H1 (cell line): ENCODE measurements at places on chromosomes 1 and 21. TPM values are rescaled to one million over a fixed set of nuclear protein-coding genes. Genes with fewer than 3 reads are reported as not detected.
A peak's percentile ranks its signal among the peaks of the same experiment; 100 is the strongest.

TTC22 gene
- 1.1 and 1.6 TPM in 2 replicates for total RNA-seq

C1orf94 gene
- total RNA-seq, result 4.8 and 5.8 TPM in 2 replicates

RHBG gene
- 2.2 and 2.6 TPM in 2 replicates for total RNA-seq

TRIM67 gene
- not detected in 2 replicates for total RNA-seq

LAMC2 gene
- 12.9 and 13.0 TPM in 2 replicates for total RNA-seq

UBIAD1 gene
- 22.7 and 23.4 TPM in 2 replicates for total RNA-seq

NPPA gene
- not detected in 2 replicates for total RNA-seq

DNA sequence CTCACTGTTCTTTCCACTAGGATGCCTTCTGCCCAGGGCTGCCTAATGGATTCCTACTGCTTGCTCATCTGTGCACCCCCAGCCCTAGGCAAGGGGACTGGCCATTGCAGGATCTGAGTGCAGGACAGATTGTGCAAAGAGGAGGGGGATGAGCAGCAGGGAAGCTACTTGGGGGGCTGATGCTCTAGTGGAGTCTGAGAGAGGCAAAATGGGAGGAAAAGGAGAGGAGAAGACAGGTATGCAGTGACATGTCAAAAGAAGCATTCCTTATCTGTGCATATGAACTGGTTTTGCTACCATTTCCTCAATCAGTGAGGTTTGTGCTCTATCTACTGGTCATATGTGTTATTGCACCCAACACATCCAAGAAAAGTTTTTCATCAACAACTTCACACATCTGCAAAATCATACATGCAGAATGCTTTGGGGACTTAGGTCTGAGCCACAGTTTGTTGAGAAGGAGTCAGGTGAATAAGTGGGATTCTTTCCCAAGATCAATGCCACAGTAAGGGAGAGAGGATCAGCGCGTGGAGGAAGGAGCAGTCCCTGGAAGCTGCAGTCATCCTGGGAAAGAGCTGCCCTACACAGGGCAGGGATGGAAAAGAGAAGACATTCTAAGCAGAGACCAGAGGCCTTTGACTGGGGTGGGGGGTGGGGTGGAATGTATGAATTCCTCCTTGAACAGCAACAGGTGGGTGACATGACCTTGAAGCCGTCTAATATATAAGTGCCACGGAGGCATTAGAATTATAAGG is 14.4 kb downstream of the SLC5A9 start:
- no peak overlapping the region for H3K27ac ChIP-seq
- DNase-seq, result peak; percentile 52
- H3K4me3 ChIP-seq, result no peak overlapping the region
- H3K27me3 ChIP-seq, result no peaks in the 10 kb centered on the region
- H3K4me1 ChIP-seq, result no peaks in the 10 kb centered on the region

- 0 out of 2 replicates have a peak, but pooled peaks cover 3% of the 10 kb centered on the region for H3K27me3 ChIP-seq
- H3K27ac ChIP-seq, result no peak overlapping the region
- peaks cover 2% of the 10 kb centered on the region for H3K4me1 ChIP-seq
- H3K36me3 ChIP-seq, result no peaks in the 10 kb centered on the region
- no peak for DNase-seq
Measured at GRCh38 chr1:200291106-200291505, 118.7 kb downstream of the ZNF281 start.

GRCh38 chr1:11158291-11158690 is 30.9 kb upstream of the ANGPTL7 start:
- H3K36me3 ChIP-seq, result peaks cover 2% of the 10 kb centered on the region; the same call in 1 of the 2 replicates
- H3K27ac ChIP-seq, result no peak overlapping the region
- DNase-seq, result no peak
- no peaks in the 10 kb centered on the region for H3K27me3 ChIP-seq
- H3K4me3 ChIP-seq, result no peak overlapping the region

DNA sequence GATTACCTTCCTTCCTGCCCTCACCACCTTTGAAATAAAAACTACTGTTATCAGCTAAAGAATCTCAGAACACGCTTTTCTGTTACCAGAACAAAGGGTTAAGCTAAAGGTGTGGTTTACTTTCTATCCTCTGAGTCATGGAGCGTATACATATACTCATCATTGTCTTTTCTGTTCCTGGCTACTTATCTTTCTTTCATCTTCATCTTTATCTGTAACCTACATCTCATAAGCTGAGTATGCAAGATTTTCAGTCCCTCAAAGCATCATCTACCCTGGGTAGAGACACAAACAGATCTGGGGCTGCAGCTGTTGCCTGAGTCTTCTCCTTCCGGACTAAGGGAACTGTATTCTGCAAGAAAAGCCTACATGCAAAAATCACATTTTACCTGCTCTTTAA is 75.6 kb downstream of the LMO4 start:
- no peak overlapping the region for H3K4me3 ChIP-seq
- no peaks in the 10 kb centered on the region for H3K4me1 ChIP-seq
- H3K27ac ChIP-seq, result no peak overlapping the region
- no peaks in the 10 kb centered on the region for H3K36me3 ChIP-seq

DNA sequence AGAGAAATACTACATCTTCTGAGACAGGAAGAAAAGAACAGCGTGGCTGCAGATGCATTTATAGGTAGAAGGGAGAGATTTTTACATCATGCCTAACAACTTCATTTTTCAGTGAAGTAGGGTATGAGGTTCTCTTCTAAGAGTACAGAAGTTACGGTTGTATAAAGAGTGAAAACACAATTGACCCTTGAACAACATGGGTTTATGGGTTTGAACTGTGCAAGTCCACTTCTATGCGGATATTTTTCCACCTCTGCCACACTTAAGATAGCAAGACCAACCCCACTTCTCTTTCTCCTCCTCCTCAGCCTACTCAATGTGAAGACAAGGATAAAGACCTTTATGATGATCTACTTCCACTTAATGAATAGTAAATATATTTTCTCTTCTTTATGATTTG is 64.5 kb downstream of the RPAP2 start:
- H3K4me1 ChIP-seq, result no peaks in the 10 kb centered on the region
- H3K27me3 ChIP-seq, result no peaks in the 10 kb centered on the region
- no peaks in the 10 kb centered on the region for H3K36me3 ChIP-seq
- no peak overlapping the region for H3K27ac ChIP-seq

DNA sequence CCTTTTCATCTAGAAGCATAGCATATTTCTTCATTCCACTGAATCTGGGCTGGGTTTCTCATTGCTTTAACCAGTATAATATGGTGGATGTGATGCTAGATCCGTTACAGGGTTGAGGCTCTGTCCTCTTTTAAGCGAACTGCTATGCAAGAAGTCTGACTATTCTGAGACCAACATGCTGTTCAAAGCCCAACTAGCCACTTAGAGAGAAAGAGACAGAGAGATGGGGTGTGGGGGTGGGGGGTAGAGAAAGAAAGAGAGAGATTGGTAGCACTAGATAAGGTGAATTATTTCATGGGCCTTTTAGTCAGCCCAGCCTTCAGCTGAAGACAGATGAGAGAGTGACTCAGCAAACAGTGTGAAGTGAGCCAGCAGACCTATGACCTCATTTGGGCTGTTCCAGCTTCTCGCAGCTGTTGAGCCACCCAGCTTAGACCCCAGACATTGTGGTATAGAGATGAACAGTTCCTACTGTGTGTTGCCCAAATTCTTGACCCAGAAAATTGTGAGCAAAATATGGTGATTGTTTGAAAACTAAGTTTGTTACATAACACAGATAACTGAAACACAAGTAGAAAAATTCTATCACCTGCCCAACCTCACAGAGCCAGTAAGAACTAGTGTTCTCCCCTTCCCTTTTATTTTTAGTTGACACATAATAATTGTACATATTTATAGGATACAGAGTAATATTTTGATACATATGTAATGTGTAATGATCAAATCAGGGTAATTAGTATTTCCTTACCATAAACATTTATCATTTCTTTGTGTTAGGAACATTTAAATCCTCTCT is 40.7 kb upstream of the PRKACB start:
- no peak overlapping the region for H3K27ac ChIP-seq
- no peak for DNase-seq
- H3K27me3 ChIP-seq, result no peaks in the 10 kb centered on the region
- H3K4me3 ChIP-seq, result no peak overlapping the region
- no peaks in the 10 kb centered on the region for H3K36me3 ChIP-seq
- H3K4me1 ChIP-seq, result no peaks in the 10 kb centered on the region

DNA sequence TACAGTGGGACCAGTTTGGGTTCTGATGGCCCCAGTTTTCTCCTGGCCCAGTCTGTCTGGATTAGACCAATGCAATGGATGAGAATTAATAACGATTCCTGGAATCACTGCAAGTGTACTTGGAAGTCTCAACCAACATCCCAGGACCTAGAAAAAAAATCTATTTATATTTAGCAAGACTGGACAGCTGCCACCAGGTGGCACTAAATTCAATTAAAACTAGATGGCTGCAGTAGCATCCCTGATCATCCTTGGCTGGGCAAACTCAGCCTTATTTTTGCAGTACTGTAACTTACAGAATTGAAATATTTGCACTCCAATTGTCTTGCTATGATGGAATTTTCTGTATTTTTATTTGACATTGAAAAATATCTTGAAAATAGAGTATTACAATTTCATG is 165.7 kb downstream of the NCAM2 start:
- H3K27ac ChIP-seq, result no peak overlapping the region
- H3K4me3 ChIP-seq, result no peak overlapping the region
- no peak for DNase-seq
- no peaks in the 10 kb centered on the region for H3K4me1 ChIP-seq
- no peaks in the 10 kb centered on the region for H3K36me3 ChIP-seq
- H3K27me3 ChIP-seq, result no peaks in the 10 kb centered on the region

DNA sequence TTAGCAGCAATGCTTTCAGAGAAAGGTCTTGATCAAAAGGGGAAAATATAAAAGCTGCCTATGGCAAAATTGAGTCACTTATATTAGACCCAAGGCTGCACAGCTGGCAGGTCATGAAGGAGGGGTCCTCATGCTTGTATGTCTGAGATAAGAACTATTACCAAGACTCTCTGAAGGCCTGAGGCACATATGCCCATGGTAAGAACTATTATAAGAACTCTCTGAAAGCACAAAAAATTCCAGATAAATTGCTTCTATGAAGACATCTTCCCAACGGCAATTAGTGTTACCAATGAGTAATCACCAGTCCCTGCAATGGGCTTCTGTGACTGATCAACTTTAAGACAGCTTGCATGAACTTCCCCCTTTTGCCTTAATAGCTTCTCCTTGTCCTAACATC is 42.8 kb upstream of the LRIF1 start:
- no peaks in the 10 kb centered on the region for H3K36me3 ChIP-seq
- no peak for DNase-seq
- H3K4me3 ChIP-seq, result no peak overlapping the region
- H3K4me1 ChIP-seq, result no peaks in the 10 kb centered on the region
- no peak overlapping the region for H3K27ac ChIP-seq

DNA sequence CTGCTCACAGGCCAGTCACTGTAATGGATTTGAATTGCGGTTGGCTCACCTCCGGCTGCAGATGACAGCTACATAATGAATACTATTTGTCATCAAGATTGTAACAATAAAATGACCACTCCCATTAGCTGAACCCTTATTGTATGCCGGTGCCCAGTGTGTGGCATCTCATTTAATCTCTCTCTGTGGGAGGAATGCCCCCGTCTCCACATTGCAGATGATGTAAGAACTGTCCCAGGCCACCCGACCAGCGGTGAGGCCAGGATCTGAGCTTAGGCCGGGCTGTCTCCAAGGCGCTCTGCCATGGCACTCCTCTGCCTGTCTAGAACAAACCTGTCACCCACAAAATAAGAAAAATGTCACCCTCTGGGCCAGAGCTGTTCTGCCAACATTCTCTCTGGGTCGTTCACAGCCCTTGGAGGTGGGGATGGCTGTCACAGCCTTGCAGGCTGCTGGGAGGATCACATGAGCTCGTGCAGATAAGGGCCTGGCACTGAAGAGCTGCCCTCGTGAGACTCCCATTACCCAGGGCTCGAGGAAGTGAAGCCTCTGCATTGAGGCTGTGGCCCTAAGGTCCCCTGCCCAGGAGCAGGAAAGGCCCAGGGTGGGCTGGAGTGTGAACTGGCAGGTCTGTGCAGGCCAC is 52.7 kb downstream of the ECE1 start:
- DNase-seq, result no peak
- 0 out of 2 replicates have a peak, but pooled peaks cover 2% of the 10 kb centered on the region for H3K4me1 ChIP-seq
- no peak overlapping the region for H3K4me3 ChIP-seq
- no peaks in the 10 kb centered on the region; the same call in 1 of the 2 replicates for H3K36me3 ChIP-seq
- H3K27ac ChIP-seq, result no peak overlapping the region

- no peak overlapping the region for H3K27ac ChIP-seq
- H3K4me1 ChIP-seq, result peaks cover 3% of the 10 kb centered on the region; the same call in 1 of the 2 replicates
- no peak for DNase-seq
- no peak overlapping the region for H3K4me3 ChIP-seq
Measured at GRCh38 chr1:160653620-160654016, 6.8 kb upstream of the SLAMF1 start.

GRCh38 chr1:12434174-12434573 is 183.8 kb downstream of the DHRS3 start:
- H3K27ac ChIP-seq, result no peak overlapping the region
- DNase-seq, result no peak
- no peaks in the 10 kb centered on the region for H3K27me3 ChIP-seq

DNA sequence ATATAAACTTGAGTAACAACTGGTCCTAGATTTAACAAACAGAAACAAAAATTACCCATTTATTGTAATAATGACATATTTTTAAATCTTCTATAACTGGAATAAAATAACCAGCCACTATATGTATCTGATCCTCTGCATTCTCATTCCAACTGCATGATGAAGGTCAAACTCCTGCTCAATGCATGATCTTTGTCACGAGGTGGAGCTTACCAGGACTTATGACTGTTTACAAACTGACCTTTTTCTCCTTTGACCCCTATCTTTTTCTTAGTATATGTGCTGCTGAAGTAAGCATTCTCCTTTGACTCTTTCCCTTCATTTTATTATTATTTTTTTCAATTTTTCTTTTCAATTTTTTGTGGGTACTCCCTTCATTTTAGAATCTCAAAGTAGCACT is 252.2 kb downstream of the PDE4B start:
- no peaks in the 10 kb centered on the region for H3K4me1 ChIP-seq
- no peaks in the 10 kb centered on the region for H3K36me3 ChIP-seq
- no peak overlapping the region for H3K4me3 ChIP-seq
- no peak for DNase-seq
- H3K27me3 ChIP-seq, result no peaks in the 10 kb centered on the region

DNA sequence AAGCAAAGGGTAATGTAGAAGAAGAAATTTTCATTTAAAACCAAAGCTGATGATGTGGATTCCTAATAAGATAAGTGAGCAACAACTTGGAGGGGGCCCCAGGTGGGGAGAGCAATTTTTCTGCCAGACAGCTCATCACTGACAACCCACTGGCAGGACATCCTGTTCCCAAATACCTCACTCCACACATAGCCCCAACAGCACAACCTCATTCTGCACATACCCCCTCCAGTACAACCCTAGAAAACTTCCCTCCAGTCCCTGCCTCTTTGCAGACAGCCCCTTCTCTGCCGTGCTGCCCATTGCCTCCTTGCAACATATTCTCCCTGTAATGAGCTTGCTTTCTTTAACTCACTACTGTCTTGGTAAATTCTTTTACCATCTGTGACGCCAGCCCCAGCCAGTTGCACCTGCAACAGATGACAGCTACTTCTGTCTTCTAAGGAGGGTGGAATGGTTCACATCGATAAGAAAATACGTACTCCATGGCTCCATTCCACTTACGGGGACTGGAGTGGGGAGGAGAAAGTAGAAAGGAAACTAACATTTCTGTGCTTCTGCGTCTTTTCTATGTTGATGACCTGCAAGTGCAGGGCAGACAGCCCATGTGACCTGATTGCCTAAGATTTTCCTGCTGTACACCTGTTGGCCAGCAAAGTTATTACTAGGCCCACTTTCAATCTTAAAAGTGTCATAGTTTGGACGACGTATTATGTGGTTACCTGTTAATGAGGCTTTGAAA is 14.7 kb downstream of the RHEX start:
- no peaks in the 10 kb centered on the region for H3K36me3 ChIP-seq
- DNase-seq, result no peak
- H3K27ac ChIP-seq, result no peak overlapping the region
- no peaks in the 10 kb centered on the region for H3K4me1 ChIP-seq
- H3K27me3 ChIP-seq, result no peaks in the 10 kb centered on the region
